Retinal pigment epithelial cell (primary cell): ENCODE measurements at places on chromosomes 6 and 20.
A peak's percentile ranks its signal among the peaks of the same experiment; 100 is the strongest.

GRCh38 chr6:145866456-145867396, 52.1 kb upstream of the FBXO30 start:
- no peak for DNase-seq

- no peak for DNase-seq
Observed at GRCh38 chr6:34791701-34792604, at the start of gene BLTP3A. BLTP3A (plus strand) TSS chr6:34792083; CDS start chr6:34792251, 168 bp downstream.

DNA sequence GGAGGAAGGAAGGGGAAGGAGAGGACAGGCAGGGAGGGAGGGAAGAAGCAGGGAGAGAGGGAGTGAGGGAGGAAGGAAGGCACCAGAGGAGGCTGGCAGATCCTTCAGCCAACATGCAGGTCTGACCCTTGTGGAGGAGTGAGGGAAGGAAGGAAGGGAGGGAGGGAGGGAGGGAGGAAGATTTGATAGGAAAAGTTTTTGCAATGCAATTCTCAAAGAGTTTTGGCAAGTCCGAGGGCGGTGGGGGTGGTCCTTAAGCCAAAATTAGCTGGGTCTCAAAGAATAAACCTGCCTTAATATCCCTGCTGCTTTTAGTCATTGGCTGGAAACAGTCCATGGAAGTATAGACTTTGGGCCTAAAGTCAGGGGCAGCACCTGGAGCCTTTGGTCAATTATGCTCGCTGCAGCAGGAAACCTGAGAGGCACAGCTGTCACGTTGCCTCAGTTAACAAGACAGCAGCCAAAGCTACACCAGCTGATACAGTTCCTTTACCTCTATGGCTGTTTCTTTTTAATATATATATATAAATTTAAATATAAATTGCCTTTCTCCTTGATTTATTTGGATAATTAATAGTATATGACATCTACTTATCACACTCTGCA, 115.7 kb upstream of the RALGAPA2 start:
- no peak for DNase-seq

DNA sequence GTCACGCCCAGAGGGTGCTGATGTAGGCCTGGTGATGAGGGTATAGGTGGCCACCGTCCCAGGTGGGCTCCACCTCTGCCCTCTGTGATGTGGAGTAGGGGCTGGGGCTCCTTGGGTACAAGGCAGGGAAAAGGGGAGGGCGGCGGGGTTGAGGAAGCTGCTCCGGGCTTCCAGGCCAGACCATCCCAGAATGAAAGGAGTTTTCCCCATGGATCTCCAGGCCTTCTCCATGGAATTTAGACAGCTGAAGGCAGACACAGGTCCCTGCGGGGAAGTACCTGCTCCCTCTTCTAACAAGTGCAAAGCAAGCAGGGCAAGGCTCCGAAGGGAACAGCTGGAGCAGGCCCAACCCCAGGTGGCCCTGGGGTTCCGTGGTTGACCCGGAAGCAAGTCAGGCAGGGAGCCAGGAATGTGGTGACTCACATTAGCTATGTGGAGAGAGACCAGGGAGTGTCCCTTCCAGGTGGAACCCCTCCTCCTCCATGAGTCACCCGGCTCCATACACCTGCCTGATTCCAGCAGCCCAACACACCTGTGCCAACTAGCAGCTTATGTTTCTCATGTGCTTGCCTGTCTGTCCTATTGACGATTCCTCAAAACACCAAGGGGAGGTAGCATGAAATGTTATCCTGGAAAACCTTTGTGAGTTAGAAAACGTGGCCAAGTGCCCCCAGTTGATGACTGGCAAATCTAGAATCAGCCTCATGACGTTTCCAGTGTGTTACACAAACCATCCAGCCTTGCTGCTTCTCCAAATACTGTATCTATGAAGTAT, 59.7 kb upstream of the SNX9 start:
- peak; percentile 79 for DNase-seq

- no peak for DNase-seq
Observed at GRCh38 chr20:24721891-24722568, 227.0 kb upstream of the CST7 start.

- peak; percentile 15 for DNase-seq
Observed at GRCh38 chr6:140956571-140957369, 1176.0 kb upstream of the GJE1 start.

- no peak for DNase-seq
Observed at GRCh38 chr20:11740975-11741374, 176.7 kb upstream of the BTBD3 start.

DNA sequence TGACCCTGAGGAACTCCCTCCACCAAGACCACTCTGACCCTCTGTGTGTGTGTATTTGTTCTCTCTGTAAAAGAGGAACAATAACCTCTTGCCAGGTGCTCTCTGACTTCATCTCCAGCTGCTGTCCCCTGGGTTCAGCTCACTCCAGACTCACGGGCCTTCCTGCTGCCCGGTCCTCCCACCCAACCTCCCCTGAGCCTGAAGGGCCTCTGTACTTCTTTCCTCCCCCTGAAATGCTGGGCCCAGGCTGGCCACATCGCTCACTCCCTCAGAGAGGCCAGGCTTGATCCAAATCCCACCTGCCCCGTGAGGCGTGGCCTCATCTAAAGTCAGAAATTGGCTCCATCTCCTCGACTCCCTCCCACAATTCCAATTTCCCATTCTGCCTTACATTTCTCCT, 202.4 kb downstream of the PRKN start:
- no peak for DNase-seq

DNA sequence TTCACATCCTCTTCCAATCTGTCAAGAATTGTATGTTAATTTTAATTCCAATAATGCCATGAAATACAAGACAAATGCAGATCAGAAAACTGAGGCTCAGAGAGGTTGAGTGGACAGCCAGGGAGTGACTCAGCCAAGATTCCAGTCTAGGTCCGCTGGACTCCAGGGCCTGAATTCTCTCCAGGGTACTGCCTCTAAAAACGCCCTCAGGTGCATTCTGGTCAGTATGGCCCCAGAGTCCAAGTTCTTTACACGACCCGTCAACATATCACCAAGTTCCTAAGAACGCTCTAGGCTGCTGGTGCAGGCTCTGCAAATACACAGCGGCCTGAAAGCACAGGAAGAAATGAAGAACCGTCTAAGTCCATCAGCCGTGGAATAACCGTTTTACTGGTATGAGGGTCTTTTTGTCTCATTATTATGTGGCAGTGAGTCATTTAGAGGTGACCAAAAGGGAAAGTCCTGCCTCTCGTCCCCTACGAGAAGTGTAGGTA, 709 bp upstream of the ASXL1 start:
- DNase-seq = no peak

GRCh38 chr6:169342710-169343109, 89.1 kb upstream of the THBS2 start:
- DNase-seq = no peak
